ENCODE measurements at places on chromosomes 6 and 20. TPM values are rescaled to one million over a fixed set of nuclear protein-coding genes. Genes with fewer than 3 reads are reported as not detected.
A peak's percentile ranks its signal among the peaks of the same experiment; 100 is the strongest.

GRCh38 chr6:26531897-26532296 lies 6.3 kb upstream of the HMGN4 start:
- DNase-seq = no peak

MYMX gene
- polyA plus RNA-seq = not detected

CLDN20 gene
- not detected for polyA plus RNA-seq

GRCh38 chr6:119633461-119633860 lies 283.9 kb upstream of the MAN1A1 start:
- no peak for DNase-seq

GRCh38 chr6:159461266-159461665 lies 231.8 kb downstream of the SOD2 start:
- no peak for DNase-seq

- no peak for DNase-seq
Observed at GRCh38 chr6:157047951-157048350, 270.8 kb downstream of the ARID1B start.

- DNase-seq = no peak
Observed at GRCh38 chr6:40930555-40930954, 108.5 kb downstream of the UNC5CL start.

DNA sequence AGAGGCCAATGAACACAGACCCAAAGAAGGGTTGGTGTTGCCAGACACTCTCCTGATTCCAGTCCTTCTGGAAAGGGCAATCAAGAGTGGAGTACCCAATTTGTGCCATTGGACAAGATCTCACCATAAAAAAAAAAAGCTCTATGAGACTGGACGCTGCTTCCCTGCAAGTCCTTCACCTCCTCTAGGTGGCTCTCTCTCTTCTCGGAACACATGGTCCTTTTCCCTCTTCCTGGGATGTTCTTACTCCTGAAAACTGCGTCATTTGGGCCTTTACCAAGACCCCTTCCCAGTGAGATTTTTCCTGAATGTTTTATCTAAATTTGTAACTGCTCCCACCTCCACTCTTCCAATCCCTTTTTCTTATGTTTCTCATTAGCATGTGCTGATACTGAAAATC lies 280.8 kb downstream of the FOXA2 start:
- DNase-seq = no peak

DNA sequence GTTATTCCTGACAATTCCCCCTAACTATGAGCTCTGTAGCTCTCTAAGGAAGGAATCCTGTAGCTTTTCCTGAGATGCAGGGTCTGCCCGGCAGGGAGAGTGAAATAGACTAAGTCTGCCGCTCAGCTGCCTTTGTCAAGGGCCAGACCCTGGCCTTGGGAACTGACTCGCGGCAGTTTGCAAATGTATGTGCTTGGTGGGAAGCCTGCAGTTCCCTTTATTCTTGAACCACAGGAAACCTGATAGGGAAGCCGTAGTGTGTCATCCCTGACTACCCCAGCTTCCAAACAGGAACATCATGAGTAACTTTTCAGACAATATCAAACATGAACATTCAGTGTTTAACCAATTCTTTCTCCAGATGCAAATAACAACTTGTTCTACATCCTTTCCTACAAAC lies 78.7 kb upstream of the IFNGR1 start:
- no peak for DNase-seq

CLPSL2 gene
- polyA plus RNA-seq = not detected

DNA sequence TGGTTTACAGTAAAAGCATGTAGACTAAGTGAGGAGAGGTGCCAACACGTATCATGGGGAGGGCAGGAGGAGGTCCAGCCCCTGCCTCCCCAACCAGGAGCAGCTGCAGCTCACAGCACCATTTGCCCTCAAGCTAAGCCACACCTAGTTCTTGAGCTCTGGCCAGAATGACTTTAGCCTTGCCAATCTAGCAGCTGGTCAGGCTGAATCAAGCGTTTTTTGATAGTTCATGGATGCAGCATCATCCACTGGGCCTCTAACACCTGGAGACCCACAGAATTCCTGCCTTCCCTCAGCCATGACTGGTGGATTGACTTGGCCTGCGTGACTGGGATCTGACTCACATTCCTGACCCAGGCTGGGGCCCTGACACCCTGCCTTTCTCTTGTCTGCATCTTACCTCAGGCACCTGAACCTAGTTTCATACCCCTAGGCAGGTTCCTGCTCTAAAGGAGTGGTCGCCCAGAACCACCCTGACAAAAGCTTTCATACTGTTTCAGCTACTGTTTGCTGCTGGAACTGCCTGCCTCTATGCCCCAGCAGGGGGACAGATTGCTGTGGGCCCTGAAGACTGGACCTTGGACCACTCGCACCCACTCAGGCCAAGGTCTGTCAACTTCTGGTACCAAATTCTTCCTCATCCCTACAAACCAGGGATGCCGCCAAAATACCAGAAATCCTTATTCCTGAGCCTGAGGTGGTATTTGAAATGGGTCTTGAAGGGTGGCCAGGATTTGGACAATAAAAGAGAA lies 122.3 kb downstream of the QRSL1 start:
- DNase-seq = no peak

GRCh38 chr6:88365230-88365629 lies 199.1 kb upstream of the CNR1 start:
- DNase-seq = no peak

CALHM4 gene
- polyA plus RNA-seq = not detected

CPXM1 gene
- 9.0 TPM for polyA plus RNA-seq

DCDC2 gene
- not detected for polyA plus RNA-seq

DNA sequence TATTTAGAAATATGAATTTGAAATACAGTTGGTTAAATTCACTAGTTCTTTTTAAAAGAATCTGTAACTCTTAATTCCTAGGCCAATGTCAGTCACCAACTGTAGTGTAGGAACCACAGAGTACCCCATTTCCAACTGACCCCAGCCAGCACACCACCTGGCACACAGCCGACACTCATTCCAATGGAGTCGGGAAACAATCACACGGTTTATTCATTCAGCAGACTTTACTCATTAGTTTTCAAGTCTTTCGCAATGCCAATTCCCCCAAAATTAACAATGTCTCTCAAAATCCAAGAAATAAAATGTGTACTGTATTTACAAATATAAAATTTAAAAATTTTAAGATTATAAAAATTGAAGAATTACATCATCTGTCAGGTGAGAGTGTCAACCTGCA lies 13.5 kb downstream of the ARG1 start:
- no peak for DNase-seq

DNA sequence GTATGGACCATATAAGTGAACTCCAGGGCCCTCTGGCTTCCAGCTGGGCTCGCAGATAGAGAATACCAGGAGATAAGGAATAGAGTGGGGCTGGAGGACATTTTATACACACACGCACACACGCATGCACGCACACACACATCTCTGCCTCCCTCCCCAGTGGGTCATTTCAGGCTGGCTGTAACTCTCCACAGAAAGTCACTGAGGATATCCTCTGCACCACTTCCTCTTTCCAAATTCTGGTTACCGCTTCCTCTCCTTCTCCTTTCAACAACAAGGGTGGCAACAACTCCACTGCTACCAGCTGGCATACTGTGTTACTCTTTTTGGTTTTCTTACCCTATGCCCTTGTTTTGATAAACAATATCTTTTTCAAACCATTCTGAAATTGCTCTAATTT lies 280.2 kb downstream of the COL12A1 start:
- DNase-seq = no peak

- DNase-seq = no peak
Observed at GRCh38 chr6:66189915-66190314, 482.9 kb upstream of the EYS start.

HDGFL1 gene
- polyA plus RNA-seq = not detected

FGD2 gene
- polyA plus RNA-seq = not detected

DNA sequence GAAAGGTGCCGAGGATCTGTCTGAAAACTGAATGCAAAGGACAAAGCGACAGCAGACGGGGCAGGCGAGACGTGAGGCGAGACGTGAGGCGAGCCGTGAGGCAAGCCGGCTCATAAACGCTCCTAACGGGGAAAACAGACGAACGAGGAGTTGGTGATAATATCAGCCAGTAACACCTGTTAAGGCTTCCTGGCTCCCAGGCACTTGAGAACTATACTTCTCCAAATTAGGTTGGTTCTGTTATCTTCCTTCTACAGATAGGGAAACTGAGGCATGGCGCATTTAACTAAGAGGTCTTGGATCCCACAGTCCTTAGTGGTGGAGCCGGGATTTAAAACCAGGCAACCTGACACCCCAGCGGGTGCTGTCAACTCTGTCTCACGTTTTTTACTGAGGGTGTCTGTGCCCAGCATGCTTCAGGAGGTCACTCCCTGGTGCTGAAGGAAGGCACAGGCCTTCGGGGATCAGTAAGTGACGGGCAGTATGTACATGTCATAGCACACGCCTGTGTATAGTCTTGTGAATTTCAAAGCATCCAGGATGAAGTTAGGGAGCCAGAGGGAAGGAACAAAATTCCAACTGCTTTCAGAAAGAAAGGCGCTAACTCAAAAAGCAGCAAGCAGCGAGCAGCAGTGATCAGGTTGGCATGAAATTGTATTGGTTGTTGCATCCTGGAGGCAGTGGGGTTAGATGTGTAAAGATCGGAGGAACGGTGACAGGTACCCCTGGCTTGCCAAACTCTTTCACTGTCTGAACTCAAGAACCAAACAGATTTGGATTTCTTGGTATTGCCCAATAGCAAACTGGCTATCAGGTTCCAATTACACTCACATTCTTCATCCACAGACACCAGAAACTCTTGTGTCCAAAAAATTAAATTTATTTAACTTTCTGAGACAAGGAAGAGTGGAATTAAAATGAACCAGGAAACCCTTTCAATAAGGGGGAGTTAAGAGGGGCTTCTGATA lies 318.7 kb downstream of the THBS2 start:
- DNase-seq = no peak

DNA sequence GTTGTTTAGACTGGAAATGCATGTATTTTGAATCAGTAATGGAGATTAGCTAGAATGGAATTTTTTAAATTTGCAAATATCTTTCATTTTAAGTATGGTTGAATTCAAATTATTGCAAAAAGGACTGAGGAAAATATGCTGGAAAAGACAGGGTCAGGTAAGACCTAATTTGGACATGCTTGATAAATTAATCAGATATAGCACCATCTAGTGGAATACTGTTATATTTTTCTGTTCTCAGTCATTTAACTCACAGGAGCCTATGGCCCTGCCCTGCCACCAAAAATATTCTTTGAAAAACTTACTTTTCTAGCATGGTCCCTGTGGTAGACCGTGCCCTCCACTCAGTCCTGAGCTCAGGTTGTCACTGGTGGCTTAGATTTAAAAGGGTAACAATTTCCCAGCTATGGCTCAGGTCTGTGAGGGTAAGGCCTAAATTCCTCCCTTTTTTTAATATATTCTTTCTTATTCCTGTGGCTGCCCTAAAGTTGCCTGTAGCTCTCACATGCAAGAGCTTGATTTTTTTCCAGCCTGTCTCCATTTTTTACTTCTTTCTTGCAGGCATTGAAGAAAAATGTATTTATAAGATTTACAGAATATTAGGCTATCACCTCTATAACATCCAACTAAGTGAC lies 25.3 kb upstream of the KIAA1586 start:
- peak; percentile 8 for DNase-seq

GRCh38 chr6:128284128-128284527 lies 236.3 kb downstream of the PTPRK start:
- DNase-seq = no peak
